ENCODE measurements at places on chromosomes 12 and 14.

DNA sequence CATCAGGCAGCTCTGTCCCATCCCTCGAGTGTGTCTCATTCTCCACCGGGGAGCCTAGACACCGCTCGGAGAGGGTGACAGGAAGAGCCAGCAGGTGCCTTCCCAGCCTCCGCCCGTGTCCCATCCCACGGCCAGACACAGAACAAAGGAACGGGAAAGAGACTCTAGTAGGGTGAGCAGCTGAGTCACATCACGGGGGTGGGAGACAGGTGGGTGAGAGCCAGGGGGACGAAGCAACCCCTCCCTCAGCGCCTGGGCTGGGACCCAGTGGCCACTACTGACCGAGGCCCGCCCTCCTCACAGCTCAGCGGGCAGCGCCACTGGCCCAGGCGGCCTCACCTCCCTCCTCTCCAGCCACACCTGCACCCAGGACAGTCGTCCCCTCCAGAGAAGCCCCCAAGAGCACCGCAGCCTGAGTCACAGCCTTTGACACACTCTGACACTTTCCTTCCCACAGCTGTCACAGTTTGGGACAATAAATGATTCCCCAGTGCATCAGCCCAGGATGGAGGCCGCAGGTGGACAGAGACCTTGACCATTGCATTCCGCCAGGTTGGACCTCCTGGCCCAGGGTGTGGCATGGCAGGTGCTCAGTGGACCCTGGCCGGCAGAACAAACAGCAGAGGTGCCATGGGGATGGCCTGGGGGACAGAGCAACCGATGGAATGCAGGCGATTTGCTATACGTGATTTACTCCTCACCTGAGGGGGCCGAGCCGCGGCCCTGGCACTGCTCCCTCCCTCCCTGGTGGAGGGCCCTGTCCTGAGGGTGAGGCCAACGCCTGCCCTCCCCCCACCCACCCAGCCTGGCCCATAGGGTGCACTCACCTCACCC lies 45.4 kb upstream of the GALNT9 start:
- no peak for DNase-seq

- DNase-seq = no peak
These were observed 31.4 kb upstream of the SLC2A13 start for GRCh38 chr12:40137252-40137651.

GRCh38 chr12:3307389-3307788 lies 183.6 kb upstream of the PRMT8 start:
- no peak for DNase-seq

GRCh38 chr14:74611650-74612349 lies at the start of gene LTBP2:
TSS of gene LTBP2 (minus strand) at chr14:74612237. CDS start at chr14:74611944, 293 bp downstream.
- DNase-seq = no peak

GRCh38 chr12:24533716-24534352 lies 415.1 kb downstream of the BCAT1 start:
- DNase-seq = no peak

GRCh38 chr14:100616854-100617409 lies 29.7 kb upstream of the BEGAIN start:
- DNase-seq = no peak

GRCh38 chr14:99586761-99587459 lies 17.1 kb downstream of the CCDC85C start:
- DNase-seq = no peak

DNA sequence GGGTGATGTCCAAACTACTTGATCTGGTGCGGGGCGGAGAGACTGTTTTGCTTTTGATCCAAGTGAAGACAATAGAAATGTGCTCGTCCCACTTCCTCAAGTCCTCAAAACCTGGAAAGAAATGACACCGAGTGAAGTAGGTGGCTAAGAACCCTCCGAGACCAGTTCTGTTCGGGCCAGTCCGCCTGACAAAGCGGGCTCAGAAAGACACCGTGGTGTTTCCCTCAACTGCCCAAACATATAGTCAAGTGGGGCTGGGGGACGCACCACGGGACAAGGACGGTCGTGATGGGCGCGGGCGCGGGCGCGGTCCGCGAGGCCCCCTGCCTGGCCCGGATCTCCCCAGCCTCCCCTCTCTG lies 1.6 kb downstream of the PHLDA1 start:
- DNase-seq = no peak

DNA sequence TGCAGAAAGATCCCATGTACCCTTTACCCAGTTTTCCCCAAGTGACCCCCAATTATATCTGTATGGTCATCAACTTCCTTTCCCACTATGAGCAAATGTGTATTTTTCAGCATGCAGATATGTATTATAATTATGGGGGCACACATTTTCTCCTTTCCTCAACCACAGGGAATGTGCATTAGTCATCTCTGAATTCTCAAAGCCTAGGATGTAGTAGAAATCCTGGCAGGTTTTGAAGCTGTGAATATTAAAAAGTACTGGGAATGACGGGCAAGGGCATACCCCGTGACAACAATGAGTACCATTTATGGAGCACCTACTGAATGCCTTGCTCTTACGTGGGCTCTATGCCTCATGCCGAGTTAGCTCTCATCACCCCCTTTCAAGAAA lies 71.5 kb downstream of the VWF start:
- no peak for DNase-seq

- DNase-seq = no peak
These were observed 11.2 kb upstream of the LBHD2 start for GRCh38 chr14:103072595-103073366.

DNA sequence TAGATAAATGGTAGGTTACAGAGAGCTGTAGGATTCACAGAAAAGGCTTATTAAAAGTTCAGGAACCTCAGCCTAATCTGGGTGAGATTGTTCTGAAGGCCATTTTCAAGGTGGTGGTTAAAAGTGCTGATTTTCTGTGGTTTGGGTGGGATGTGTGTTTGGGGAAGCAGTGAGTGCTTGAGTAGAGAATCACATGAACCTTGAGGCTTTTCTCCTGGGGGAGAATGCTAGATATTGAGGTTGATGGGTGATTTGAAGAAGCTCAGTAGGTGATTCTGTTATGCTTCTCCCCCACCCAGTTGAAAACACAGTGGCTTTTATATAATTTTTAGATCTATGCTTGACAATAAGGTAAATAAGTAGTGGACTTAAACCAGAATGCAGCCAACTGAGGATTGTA lies 420.9 kb downstream of the PCNX1 start:
- no peak for DNase-seq

DNA sequence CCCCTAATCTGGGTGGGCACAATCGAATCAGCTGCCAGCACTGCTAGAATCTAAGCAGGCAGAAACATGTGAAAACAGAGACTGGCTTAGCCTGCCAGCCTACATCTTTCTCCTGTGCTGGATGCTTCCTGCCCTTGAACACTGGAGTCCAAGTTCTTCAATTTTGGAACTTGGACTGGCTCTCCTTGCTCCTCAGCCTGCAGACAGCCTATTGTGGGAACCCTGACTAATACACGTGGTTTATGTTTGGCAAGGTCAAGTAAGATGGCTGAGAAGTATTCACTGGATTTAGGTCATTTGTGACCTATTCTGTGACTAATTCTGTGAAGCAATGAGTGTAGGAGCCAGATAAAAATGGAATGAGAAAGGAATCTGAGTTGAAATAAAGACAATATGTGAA lies 11.0 kb downstream of the GPR135 start:
- DNase-seq = no peak

GRCh38 chr14:91246051-91246852 lies 1.7 kb upstream of the GPR68 start:
- peak; percentile 70 for DNase-seq

GRCh38 chr12:82359115-82359478 lies 768 bp downstream of the METTL25 start:
- DNase-seq = no peak

- DNase-seq = no peak
These were observed 154.1 kb upstream of the PELI2 start for GRCh38 chr14:55964091-55964490.

DNA sequence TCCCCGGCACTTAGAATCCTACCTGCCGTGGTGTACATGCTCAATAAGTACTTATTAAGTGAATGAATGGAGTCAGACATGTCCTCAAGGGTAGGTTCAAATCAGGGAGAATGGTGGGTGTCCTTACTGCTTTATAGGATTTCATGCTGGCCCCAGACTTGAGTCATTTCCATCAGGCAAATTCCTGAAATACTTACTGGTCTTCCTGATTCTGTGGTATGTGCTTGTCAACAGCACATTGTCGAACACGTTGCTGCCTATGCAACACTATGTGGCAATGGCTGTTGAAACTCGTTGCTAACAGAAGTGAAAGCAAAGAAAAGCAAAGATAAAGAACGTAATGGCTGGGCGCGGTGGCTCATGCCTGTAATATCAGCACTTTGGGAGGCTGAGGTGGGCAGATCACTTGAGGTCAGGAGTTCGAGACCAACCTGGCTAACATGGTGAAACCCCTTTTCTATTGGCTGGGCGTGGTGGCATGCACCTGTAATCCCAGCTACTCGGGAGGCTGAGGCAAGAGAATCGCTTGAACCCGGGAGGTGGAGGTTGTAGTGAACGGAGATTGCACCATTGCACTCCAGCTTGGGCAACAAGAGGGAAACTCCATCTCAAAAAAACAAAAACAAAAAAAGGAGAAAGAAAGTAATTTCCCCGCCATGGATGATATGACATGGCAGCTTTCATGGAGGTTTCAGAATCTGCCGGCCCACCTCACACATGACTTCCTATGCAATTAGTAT lies 214.9 kb downstream of the ZFP36L1 start:
- no peak for DNase-seq

DNA sequence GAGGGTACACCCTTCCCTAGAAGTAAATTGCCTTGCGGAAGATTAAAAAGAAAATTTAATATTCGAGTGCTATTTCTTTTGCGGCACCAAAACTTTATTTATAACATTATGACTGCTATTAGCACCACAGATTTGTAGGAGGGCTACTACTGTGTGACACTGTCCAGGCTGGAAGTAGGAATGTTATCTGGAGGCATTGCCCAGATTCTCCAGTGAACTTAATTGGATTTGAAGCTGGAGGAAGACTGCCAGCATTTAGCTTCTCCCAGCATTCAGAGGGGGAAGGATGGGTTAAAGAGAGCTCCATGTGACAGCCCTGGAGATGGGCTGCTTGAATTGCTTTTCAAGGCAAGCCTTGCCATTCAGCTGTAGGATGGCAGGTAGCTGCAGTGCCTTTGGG lies 107.0 kb upstream of the RBM19 start:
- no peak for DNase-seq

DNA sequence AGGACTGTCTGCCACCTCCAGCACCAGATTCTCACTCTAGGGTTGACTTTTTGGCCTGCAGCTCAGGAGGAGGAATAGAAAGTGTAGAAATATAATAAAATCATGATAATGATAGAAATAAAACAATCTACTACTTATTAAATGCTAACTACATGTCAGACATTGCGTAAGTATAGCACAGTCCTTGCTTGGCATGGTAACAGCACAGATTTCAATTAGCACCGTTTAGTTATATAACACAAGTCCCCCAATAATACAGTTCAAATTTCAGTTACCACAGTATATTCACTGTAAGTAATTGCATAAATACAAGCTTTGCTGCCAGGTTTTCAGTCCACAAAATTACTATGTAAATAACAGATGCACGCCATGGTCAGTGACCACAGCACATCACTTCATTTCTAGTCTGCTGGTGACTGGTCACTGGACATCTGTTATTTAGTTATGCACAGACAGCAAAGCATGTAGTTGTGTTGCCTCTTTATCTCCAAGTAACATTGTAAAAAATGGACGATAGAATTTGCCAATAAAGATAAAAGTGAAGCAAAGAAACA lies 6.5 kb upstream of the GLT8D2 start:
- peak; percentile 20 for DNase-seq
